ENCODE measurements at places on chromosomes 11 and 22.

- peak; percentile 41 for DNase-seq
Observed at GRCh38 chr11:17734986-17735817, 621 bp downstream of the KCNC1 start.

DNA sequence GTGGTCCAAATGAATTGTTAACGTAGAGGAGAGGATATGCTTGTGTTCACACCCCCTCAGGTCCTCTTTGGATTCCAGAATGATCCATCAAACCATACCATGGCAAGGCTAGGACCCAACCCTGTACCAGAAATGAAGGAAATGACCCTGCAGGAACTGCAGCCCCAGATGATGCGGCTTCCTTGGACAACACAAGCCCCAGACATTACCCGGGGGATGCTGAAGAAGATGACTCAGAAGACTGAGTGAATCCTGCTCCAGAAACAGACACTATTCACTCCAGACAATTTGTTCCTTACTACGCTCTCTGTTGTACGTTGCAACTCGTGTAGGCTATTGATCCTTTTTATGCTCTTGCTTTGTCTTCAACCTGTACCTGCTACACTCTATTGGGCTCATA, 15.2 kb upstream of the MTMR2 start:
- DNase-seq = no peak

GRCh38 chr11:71914617-71915189, 13.7 kb downstream of the XNDC1N start:
- no peak for DNase-seq

DNA sequence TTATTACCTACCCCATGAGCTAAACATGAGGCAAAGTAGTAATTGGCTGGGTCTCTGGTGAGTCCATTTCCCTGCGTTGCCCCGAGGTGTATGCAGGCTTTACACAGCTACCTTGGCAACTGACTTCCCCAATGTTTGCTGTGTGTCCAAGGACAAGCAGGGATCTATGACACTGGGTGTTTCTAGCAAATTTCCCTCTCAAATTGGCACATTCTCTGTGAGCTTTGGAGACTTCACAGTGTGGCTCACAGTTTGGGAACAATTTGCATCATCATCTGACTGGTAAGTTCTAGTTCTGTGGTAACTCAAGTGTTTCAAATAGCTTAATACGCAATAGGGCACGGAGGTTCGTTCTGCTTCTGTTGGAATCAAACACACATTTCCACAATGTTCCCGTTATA, 12.5 kb downstream of the NNMT start:
- DNase-seq = no peak

- DNase-seq = no peak
Observed at GRCh38 chr22:38751422-38752346, 4.1 kb downstream of the SUN2 start.

DNA sequence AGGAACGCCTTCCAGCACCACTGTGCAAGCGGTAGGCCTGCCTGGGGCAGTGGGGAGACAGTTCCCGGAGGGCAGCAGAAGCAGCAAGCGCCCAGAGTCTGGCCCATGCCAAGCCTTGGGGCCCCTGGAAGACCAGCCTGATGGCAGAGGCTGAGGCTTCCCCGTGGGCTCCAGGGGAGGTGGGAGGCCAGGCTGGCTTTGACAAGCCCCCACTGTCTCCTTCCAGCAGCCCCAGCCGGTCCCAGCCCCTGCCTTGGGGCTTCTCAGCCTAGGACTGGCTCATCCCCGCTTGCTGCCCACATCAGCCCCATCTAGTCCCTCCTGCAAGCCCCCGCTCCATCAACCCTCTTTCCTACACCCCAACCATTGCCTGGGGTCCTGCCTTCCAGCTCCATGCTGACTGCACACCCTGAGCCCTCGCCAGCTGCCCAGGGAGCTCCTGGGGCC, 46.7 kb downstream of the IGF2 start:
- DNase-seq = no peak

DNA sequence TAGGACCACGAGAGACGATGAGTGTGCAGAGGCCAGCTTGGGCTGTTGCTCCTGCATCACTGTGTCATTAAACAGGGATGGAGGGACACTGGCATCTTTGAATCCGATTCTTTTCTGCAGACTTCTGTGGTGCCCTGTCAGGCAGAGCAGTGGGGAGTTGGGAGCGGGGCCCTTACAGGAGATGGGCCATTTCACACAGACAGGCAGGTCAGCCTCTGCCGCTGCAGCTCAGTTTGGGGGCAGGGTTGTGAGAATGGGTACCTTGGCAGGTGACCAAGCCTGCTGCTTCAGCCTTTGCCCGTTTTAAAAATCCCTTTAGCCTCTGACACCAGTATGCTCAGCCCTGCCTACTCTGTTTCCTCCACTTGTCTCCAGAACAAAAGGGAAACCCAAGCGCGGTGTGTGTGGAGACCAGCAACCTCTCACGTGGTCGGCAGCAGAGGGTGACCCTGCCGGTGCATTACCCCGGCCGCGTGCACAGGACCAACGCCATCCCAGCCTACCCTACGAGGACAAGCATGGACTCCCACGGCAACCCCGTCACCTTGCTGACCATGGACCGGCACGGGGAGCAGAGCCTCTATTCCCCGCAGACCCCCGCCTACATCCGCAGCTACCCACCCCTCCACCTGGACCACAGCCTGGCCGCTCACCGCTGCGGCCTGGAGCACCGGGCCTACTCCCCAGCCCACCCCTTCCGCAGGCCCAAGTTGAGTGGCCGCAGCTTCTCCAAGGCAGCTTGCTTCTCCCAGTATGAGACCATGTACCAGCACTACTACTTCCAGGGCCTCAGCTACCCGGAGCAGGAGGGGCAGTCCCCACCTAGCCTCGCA, 12.6 kb downstream of the C22orf31 start:
- no peak for DNase-seq

DNA sequence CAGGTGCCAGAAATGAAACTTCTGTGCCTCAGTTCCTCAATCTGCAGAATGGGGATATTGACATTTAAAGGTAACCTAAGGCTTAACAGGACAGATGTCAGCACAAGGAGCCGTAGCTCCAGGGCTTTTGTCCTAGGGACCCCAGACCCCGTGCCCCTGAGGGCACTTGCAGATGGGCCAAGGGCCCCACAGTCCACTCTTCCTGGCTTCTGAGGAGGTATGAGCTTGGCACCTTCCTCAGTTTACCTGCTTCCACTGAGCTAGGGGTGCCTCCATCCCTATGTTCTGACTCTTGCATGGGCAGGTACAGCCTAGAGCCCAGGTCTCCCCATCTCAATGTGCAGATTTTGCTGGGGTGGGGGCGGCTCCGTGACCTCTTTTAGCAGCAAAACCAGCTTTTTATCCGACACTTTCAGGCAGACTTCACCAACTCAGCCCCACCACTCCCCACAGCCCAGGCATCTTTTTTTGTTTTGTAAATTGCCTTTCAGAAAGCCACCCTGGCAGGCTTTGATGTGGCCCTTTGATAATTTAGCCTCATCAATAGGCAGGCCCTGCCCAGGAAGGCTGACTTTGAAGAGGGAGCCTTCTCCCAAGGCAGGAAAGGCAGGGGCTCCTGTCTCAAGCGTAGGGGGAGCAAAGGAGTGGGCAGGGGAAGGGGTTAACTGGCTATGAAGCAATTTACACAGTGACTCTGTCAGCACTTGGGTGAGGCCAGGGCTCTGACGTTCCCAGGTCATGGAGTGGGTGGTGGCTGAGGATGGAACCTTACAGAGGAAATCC, 23.7 kb upstream of the FGF3 start:
- no peak for DNase-seq

DNA sequence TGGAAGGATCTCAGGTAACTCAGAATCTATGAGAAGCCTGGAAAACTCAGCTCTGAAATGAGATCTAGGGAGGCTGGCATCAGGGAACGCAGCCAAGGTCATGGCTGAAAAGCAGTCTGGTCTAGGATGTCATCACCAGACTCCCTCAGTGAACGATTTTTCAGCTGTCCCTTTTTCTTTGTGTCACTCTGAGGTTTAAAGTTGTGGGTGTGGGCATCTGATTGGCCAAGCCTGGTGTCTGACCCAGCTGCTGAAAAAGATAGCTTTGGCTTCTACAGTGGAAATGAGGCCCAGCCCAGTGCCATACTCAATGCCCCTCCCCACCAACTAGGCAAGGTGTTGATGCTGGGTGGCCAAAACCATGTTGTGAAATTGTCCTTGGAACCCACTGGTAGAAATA, 14.5 kb downstream of the RPS3 start:
- no peak for DNase-seq

GRCh38 chr22:46777609-46777970, 15.1 kb downstream of the TBC1D22A start:
- peak; percentile 44 for DNase-seq

DNA sequence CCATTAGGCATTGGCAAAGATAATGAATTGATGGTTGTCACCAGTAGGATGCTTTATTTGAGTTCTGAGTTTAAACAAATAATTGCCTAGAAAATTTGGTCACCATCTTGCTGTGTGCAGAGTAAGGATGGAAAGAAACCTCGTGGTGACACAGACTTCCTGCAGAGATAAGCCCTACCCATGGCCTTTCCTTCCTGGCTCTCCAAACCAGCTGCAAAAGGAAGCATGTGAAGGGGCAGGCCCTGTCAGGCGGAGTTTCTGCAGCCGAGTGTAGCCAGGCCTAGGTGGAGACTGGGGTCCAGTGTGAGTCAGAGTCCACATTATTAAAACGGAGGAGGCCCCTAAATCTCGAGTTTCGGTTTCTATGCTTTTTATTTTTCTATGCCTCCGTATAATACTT, 83.1 kb upstream of the ADSL start:
- DNase-seq = no peak

- DNase-seq = no peak
Observed at GRCh38 chr11:111714522-111714921, 51.7 kb downstream of the PPP2R1B start.

DNA sequence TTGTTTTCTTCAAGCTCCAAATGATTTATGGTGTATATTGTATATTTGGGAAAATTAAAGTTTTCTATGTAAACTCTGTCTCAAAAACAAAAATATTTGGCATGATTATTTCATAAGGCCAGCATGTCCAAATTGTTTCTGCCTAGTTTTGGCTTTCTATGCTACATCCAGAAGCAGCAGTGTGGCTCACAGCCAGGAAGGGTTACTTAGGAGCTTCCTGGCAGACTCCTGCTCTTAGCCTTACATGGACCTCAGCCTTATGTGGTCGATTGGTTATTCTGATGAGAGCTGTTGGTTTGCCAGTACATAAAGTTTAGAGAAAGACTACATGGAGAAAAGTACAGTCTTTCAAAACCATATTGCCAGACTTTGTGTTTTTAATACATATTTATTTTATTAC, 297.7 kb upstream of the FAT3 start:
- peak; percentile 19 for DNase-seq

GRCh38 chr11:115104851-115105453, 399.3 kb downstream of the CADM1 start:
- no peak for DNase-seq

GRCh38 chr11:57539342-57539741, 1.9 kb downstream of the SMTNL1 start:
- no peak for DNase-seq

DNA sequence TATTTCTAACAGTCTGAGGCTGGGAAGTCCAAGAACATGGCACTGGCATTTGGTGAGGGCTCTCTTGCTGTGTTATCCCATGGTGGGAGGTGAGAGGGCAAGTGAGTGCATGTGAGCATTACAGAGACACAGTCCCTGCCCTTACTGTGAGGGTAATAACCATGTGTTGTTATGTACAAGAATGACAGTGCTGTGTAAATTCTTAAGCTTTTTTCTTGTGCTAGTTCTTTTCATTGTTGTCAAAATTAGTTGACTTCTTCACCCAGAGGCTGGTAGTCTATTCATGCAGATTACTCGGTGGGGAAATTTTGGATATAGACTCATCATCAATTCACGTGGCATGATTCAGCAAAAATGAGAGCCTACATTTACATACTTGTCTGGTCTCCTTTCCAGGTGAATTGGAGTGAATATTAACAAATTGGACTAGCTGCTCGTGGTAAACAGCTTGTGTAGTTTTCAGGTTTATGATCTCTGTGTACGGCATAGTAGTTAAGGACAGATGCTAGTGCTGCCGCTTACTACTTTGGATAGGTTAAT, 49.3 kb downstream of the ATXN10 start:
- DNase-seq = no peak
